ENCODE measurements at places on chromosomes 16 and 17. TPM values are rescaled to one million over a fixed set of nuclear protein-coding genes. Genes with fewer than 3 reads are reported as not detected.
A peak's percentile ranks its signal among the peaks of the same experiment; 100 is the strongest.

- DNase-seq = peak; percentile 84
- H3K4me1 ChIP-seq = peaks cover 32% of the 10 kb centered on the region
- no peaks in the 10 kb centered on the region for H3K27me3 ChIP-seq
- no peaks in the 10 kb centered on the region for H3K36me3 ChIP-seq
- peak overlapping the region; percentile 74 for H3K27ac ChIP-seq
Measured at GRCh38 chr16:20611350-20611902, 35.3 kb upstream of the ACSM2B start.

GRCh38 chr17:78401246-78401645 lies 22.8 kb downstream of the PGS1 start:
- H3K4me3 ChIP-seq = no peak overlapping the region
- no peak overlapping the region for H3K27ac ChIP-seq
- no peaks in the 10 kb centered on the region for H3K27me3 ChIP-seq
- H3K4me1 ChIP-seq = peaks cover 33% of the 10 kb centered on the region
- DNase-seq = no peak

Gene WRAP53
- total RNA-seq = 1.8 TPM

DNA sequence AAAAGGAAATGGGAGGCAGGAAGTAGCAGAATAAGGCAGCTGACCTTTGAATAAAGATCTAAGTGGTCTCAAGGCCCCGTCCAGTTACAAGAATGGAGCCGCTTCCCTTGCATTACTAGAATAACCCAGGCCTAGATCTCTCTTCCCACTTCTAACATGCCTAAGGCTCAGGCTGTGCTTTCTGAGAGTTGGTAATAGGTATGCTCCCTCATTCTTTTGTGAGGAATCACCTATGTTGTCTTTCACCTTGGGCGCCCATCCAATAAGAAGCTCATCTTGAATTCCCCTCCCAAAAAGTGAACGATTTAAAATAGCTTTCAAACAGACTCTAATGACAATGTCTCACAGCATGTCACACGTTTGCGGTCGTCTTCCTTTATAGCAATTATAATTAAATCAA lies 101.2 kb downstream of the KCNJ2 start:
- H3K4me1 ChIP-seq = no peaks in the 10 kb centered on the region
- no peaks in the 10 kb centered on the region for H3K36me3 ChIP-seq
- H3K27ac ChIP-seq = no peak overlapping the region
- H3K4me3 ChIP-seq = no peak overlapping the region
- DNase-seq = no peak
- H3K27me3 ChIP-seq = no peaks in the 10 kb centered on the region

- H3K4me1 ChIP-seq = no peaks in the 10 kb centered on the region
- no peaks in the 10 kb centered on the region for H3K36me3 ChIP-seq
- peaks cover 8% of the 10 kb centered on the region for H3K27me3 ChIP-seq
- DNase-seq = no peak
- no peak overlapping the region for H3K27ac ChIP-seq
Measured at GRCh38 chr17:78224231-78225087, 7.0 kb upstream of the TMEM235 start.

Gene PDILT
- not detected for total RNA-seq

DNA sequence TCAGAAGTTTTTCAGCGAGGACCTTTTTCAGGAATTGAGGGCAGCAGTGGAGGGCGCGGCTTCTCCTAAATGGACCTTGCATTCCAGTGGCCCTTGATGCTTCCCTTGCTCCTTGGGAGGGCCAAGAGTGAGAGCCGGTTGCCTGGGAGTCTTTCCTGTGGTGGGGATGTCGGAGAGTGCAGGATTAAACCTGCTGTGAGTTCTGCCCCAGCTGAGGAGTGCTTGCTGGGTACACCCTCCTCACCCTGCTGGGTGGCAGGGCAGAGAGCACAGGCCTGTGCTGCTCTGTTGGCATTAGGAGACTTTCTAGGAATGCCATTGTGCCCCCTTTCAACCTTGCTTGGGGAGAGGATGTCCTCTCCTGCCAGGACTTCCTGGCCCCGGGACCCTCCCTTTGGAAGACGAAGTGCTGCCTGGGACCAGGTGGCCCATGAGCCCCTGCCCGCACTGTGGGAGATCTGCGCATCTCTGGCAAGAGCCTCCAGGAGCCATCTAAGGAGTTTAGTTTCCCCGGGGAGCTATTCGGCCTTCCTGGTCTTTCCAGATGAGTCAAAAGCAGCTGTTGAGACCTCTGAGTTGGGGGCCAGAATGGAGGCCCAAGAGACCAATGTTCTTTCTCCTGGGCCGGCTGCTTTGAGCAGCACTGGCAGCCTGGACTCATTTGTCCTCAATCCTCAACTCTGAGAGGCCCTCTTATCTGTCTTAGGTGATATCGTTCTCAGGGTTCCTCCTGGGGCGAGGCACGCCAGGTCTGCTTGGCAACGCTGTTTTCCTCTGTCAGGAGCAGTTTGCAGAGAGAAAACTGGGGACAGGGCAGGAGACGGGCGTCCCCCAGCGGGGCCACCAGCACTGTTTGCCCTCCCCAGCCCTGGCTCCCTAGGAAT lies 5.6 kb downstream of the LLGL2 start:
- no peaks in the 10 kb centered on the region for H3K27me3 ChIP-seq
- peaks cover 83% of the 10 kb centered on the region for H3K4me1 ChIP-seq

GRCh38 chr16:23520500-23520899 lies 10.2 kb upstream of the GGA2 start:
- H3K36me3 ChIP-seq = peaks cover 51% of the 10 kb centered on the region
- H3K27me3 ChIP-seq = no peaks in the 10 kb centered on the region
- H3K4me1 ChIP-seq = no peaks in the 10 kb centered on the region
- no peak overlapping the region for H3K27ac ChIP-seq
- no peak for DNase-seq

Gene TBC1D3H
- total RNA-seq = not detected

Gene OR2C1
- total RNA-seq = not detected

DNA sequence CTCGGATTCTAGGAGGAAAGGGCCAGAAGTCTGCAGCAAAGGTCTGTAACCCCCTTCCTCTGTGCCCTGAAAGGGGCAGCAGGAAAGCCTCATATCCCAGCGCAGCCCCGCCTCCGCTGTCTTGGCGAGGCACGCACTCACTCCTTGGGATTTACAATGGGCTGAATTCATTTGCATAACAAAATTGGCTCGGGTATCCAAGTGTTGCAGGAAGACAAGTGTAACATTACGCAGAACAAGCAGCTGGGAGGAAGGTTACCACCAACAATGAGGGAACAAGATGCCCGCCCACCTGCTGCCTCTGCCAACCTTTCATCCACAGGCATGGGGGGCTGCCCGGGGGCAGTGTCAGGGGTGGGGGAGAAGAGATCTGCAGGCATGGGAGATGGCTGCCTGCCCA lies 130.4 kb downstream of the MRM1 start:
- no peak overlapping the region for H3K27ac ChIP-seq
- DNase-seq = peak; percentile 65
- peaks cover 8% of the 10 kb centered on the region for H3K4me1 ChIP-seq
- H3K36me3 ChIP-seq = no peaks in the 10 kb centered on the region

Gene NPIPA2
- total RNA-seq = not detected

DNA sequence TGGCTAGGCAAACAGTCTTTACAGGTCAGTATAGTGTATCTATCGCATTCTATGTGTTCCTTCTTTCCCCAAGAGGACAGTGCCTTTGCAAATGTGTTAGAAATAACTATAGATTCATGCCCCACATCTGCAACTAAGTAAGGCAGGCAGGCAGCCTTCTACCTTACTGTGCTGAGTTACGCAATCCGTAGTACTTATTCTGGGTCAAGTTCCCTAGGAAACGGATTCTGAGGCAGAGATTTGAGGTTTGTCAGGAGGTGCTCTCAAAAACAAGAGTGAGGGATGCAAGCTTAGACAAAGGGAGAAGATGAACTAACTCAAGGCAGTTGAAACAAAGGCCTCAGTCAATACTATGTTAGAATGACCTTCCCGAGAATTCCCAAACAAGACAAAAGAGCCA lies 12.7 kb upstream of the ANKFY1 start:
- H3K4me3 ChIP-seq = no peak overlapping the region
- no peak overlapping the region for H3K27ac ChIP-seq
- no peak for DNase-seq
- H3K4me1 ChIP-seq = no peaks in the 10 kb centered on the region

Gene SOX15
- total RNA-seq = not detected

DNA sequence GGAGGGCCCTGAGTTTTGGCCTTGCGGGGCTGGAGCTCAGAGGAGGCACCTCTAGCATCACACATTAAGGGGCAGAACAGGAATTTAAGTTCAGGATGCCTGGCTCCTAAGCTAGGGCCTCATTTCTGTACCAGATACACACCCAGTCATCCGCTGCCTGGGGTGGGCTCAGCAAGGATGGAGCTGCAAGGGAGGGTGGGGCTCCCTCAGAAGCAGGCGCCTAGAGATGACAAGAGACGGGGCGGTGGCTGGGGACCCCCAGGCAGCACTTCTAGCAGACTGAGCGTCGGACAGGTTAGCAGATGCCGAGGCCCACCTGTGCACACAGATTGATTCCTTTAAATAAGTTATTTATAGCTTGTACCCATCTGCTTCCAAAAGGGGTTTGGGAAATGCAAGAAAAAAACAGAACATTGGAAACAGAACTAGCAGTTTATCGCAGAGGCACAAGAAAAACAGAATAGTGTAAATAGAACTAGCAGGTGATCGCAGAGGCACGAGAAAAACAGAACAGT lies 47.6 kb upstream of the CBFA2T3 start:
- no peaks in the 10 kb centered on the region for H3K4me1 ChIP-seq
- no peak for DNase-seq
- H3K27ac ChIP-seq = no peak overlapping the region
- H3K36me3 ChIP-seq = no peaks in the 10 kb centered on the region
- no peaks in the 10 kb centered on the region for H3K27me3 ChIP-seq

- DNase-seq = no peak
- no peaks in the 10 kb centered on the region for H3K27me3 ChIP-seq
- H3K36me3 ChIP-seq = no peaks in the 10 kb centered on the region
- H3K4me3 ChIP-seq = no peak overlapping the region
- no peaks in the 10 kb centered on the region for H3K4me1 ChIP-seq
- no peak overlapping the region for H3K27ac ChIP-seq
Measured at GRCh38 chr17:66985338-66986237, 21.1 kb downstream of the CACNG4 start.

DNA sequence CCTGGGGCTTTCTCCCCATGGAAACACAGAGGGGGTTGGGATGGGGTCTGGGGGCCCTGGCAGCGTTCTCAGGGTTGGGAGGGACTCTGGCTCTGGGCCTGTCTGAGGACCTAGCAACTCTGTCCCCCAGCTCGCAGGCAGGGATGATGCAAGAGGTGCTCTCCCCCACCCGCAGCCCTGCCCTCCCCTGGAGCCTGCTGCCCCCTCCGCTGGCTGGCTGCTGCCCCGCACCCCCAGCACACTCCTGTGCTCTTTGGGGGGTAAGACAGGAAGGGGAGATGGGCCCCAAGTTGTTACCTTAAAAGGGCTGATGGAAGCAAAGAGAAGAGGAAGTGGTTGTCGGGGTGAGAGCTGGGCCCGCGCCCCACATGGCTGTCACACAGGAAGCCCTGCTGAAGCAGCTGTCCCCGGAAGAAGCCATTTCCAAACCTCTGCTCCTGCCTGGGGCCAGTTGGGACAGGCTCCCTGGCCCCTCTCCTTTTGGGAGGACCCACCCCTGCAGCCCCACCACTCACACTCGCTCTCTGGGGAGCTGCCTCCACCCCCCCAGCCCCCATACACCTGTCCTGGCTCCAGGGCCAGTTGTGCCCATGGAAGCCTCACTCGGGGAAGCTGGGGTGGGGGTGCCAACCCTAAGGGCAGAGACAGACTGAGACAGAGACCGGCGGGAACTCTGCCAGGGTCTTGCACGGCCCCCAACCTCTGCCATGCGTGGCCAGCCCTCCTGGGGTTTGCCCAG lies 2.5 kb downstream of the CORO1A start:
- peak overlapping the region; percentile 43 for H3K27ac ChIP-seq
- no peaks in the 10 kb centered on the region for H3K36me3 ChIP-seq
- peaks cover 29% of the 10 kb centered on the region for H3K4me1 ChIP-seq
- H3K4me3 ChIP-seq = peak overlapping the region; percentile 54
- no peaks in the 10 kb centered on the region for H3K27me3 ChIP-seq

DNA sequence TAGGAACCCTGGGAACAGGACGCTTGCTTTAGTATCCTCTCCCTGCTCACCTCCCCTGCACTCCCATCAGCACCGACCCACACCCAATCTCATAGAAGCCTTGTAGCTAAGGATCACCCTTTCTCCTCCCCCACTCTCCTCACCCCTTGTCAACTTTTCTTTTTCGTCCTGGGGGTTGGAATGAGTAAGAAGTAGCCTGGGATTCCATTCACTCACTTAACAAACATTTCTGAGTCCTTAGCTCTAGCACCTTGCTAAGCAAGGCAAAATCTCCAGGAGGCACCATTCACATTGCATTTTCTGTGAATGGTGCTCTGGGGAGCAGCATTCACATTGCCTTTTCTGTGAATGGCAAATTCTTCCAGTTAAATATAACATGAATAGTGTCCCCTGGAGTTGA lies 1.1 kb upstream of the PGAP3 start:
- no peak overlapping the region for H3K27ac ChIP-seq
- no peaks in the 10 kb centered on the region for H3K27me3 ChIP-seq
- H3K4me1 ChIP-seq = peaks cover 15% of the 10 kb centered on the region
- no peak overlapping the region for H3K4me3 ChIP-seq
- no peak for DNase-seq

Gene C17orf113
- total RNA-seq = not detected

Gene MT1G
- total RNA-seq = not detected

Gene CMTM1
- not detected for total RNA-seq

Gene KRT31
- not detected for total RNA-seq

GRCh38 chr17:57954397-57955182 lies 622 bp downstream of the CUEDC1 start:
- H3K27me3 ChIP-seq = no peaks in the 10 kb centered on the region
- peak overlapping the region; percentile 89 for H3K4me3 ChIP-seq
- peaks cover 48% of the 10 kb centered on the region for H3K4me1 ChIP-seq
- peak overlapping the region; percentile 92 for H3K27ac ChIP-seq
- DNase-seq = peak; percentile 50

- no peaks in the 10 kb centered on the region for H3K36me3 ChIP-seq
- no peak overlapping the region for H3K27ac ChIP-seq
- H3K27me3 ChIP-seq = no peaks in the 10 kb centered on the region
- no peak overlapping the region for H3K4me3 ChIP-seq
Measured at GRCh38 chr17:13619462-13619861, 17.7 kb upstream of the HS3ST3A1 start.

GRCh38 chr17:42253578-42253977 lies 22.6 kb downstream of the STAT5B start:
- peaks cover 33% of the 10 kb centered on the region for H3K4me1 ChIP-seq
- H3K27ac ChIP-seq = no peak overlapping the region
- H3K4me3 ChIP-seq = no peak overlapping the region
- DNase-seq = no peak

- H3K27ac ChIP-seq = peak overlapping the region; percentile 86
- H3K36me3 ChIP-seq = peaks cover 40% of the 10 kb centered on the region
- no peaks in the 10 kb centered on the region for H3K27me3 ChIP-seq
- peak; percentile 75 for DNase-seq
Measured at GRCh38 chr16:84986102-84986501, 25.2 kb downstream of the ZDHHC7 start.

All from stomach (tissue), 19 donors.